ENCODE measurements at places on chromosomes 7 and 10.

DNA sequence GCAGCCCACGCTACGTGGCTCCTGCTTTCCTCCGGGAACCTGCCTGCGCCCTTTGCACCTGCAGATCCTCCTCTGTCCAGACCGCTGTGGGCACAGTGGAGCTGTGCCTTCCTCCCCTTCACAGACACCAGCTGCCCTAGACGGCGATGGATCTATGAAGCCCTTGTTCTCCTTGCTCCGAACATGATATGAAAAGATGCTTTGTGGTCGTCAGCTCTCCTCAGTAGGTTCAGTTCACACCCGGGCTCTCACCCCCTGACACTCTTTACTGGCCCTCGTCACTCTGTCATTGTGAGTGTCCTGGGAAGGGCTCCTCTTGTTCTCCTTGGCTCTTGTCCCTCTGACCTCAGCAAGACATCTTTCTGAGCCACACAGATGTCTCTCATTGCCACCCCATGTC, 4.2 kb downstream of the ZNF488 start:
- no peaks in the 10 kb centered on the region for H3K36me3 ChIP-seq
- H3K27me3 ChIP-seq = no peaks in the 10 kb centered on the region
- no peak overlapping the region for H3K27ac ChIP-seq
- no peak for DNase-seq
- no peak overlapping the region for H3K4me3 ChIP-seq

- H3K27ac ChIP-seq = no peak overlapping the region
- no peak overlapping the region for H3K4me3 ChIP-seq
- H3K36me3 ChIP-seq = no peaks in the 10 kb centered on the region
- H3K27me3 ChIP-seq = no peaks in the 10 kb centered on the region
- no peak for DNase-seq
Observed at GRCh38 chr7:69756235-69756634, 158.0 kb downstream of the AUTS2 start.

DNA sequence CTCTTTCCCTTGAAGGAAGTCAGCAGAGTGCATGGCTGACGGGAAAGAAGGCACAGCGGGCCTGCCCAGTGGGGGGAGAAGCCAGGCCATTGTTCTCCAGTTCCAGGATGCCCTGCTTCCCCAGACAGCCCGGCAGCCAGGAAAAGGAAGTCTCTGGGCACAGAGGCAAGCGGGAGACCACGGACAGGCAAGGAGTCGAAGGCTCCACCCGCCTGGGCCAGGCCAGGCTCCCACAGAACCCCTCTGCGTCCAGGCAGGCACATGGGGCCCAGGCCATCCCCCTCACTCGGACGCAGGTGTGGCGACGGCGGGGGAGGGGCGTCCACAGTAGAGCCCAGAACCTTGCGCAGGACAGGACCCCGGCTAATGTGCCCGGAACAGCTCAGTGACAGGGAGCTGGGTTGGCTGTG, 8.7 kb downstream of the GPR146 start:
- H3K27ac ChIP-seq = no peak overlapping the region
- no peak overlapping the region for H3K4me3 ChIP-seq
- H3K36me3 ChIP-seq = no peaks in the 10 kb centered on the region
- H3K27me3 ChIP-seq = no peaks in the 10 kb centered on the region

DNA sequence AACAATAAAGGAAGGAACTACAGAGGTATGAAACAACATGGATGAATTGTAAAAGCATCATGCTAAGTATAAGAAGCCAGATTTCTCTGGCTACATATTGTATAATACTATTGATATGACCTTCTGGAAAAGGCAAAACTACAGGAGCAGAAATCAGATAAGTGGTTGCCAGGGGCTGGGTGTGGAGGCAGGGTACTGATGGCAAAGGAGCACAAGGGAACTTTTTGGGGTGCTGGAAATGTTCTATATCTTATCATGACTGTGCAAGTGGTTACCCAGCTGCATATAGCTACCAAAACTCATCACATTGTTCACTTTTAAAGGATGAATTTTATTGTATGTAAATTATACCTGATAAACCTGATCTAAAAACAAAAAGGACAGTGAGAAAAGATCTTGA, 72.4 kb downstream of the SKAP2 start:
- no peaks in the 10 kb centered on the region for H3K4me1 ChIP-seq
- H3K36me3 ChIP-seq = no peaks in the 10 kb centered on the region
- no peak overlapping the region for H3K27ac ChIP-seq
- no peaks in the 10 kb centered on the region for H3K27me3 ChIP-seq

DNA sequence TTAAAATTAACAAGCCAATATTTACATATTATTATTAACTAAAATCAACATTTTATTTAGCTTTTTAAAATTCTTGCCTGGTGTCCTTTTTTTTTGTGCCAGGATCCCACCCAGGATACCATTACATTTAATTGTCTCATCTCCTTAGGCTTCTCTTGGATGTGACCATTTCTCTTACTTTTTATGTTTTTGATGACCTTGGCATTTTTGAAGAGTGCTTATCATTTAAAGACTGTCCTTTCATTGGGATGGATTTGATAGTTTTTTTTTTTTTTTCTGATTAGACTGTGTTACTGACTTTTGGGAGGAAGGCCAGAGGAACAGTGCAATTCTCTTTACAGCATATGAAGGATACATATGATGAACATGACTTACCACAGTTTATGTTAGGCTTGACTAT, 181.4 kb upstream of the SMIM30 start:
- no peaks in the 10 kb centered on the region for H3K27me3 ChIP-seq
- no peak for DNase-seq
- no peak overlapping the region for H3K4me3 ChIP-seq
- H3K36me3 ChIP-seq = no peaks in the 10 kb centered on the region
- no peak overlapping the region for H3K27ac ChIP-seq
- H3K4me1 ChIP-seq = no peaks in the 10 kb centered on the region

DNA sequence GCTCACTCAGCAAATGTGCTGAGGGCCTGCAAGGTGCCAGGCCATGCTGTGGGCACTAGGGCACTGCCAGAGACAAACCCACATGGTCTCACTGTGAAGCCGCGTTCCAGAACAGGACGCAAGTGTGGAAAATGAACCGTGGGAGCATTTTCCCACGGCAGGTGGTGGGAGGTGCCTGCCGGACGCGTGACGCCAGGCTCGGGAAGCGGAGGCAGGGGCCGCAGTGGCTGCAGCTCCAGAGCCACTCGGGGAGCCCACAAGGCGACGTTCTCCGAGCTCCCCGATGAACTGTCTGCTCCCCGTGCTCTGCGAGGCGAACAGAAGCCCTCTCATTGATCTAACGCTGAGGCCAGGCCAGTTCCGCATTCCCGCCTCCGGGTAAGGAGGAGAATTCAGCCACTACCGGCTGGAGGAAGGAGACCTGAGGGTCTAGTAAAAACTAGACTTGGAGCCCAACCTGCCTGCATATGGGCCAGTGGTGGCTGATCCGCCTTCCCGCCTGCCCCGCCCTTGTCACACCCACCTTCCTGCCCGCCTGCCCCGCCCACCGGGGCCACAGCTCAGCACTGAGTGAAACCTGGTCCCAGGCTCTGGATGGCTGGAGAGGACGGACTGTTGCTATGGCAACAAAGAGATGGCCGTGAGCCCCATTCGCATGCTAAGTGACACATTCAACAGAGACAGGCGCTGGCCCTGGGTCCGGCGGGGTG, 13.1 kb downstream of the ADGRA1 start:
- no peak for DNase-seq
- H3K4me1 ChIP-seq = no peaks in the 10 kb centered on the region
- H3K27ac ChIP-seq = no peak overlapping the region

- H3K4me3 ChIP-seq = no peak overlapping the region
- no peak for DNase-seq
- no peaks in the 10 kb centered on the region for H3K36me3 ChIP-seq
- no peaks in the 10 kb centered on the region for H3K27me3 ChIP-seq
Observed at GRCh38 chr10:128042131-128042610, 84.1 kb downstream of the MKI67 start.

- peak overlapping the region; percentile 99 for H3K27ac ChIP-seq
- no peak overlapping the region for H3K4me3 ChIP-seq
- peak; percentile 96 for DNase-seq
Observed at GRCh38 chr10:113087165-113088029, 137.3 kb downstream of the TCF7L2 start.

DNA sequence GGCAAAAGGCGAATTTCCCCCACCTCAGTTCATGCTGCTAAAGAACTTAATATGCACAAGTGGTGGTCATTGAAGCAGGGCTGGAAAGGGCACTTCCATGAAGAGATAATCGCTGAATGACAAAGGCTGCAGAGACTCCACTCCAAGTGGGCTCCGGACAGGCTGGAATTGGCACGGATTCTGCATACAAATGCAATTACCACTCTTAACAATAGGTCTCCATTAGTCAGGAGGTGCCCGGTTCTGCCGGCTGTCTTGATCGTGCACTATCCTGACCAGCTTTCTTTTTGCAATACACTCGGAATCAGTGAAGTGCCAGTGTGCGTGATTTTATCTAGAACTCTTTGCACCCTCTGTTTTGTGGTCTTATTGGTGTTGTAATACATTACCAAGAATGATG, 49.7 kb downstream of the INSYN2A start:
- DNase-seq = no peak
- H3K36me3 ChIP-seq = no peaks in the 10 kb centered on the region
- no peak overlapping the region for H3K4me3 ChIP-seq
- H3K27me3 ChIP-seq = no peaks in the 10 kb centered on the region
- no peak overlapping the region for H3K27ac ChIP-seq
- H3K4me1 ChIP-seq = peaks cover 7% of the 10 kb centered on the region

GRCh38 chr10:47401210-47401609, 17.1 kb upstream of the ZNF488 start:
- no peaks in the 10 kb centered on the region for H3K27me3 ChIP-seq
- no peaks in the 10 kb centered on the region for H3K36me3 ChIP-seq
- no peak overlapping the region for H3K4me3 ChIP-seq
- peaks cover 61% of the 10 kb centered on the region for H3K4me1 ChIP-seq

GRCh38 chr7:68288144-68288593, 1291.5 kb downstream of the TYW1 start:
- no peaks in the 10 kb centered on the region for H3K36me3 ChIP-seq
- no peak for DNase-seq
- H3K27ac ChIP-seq = no peak overlapping the region
- H3K4me3 ChIP-seq = no peak overlapping the region
- no peaks in the 10 kb centered on the region for H3K4me1 ChIP-seq

DNA sequence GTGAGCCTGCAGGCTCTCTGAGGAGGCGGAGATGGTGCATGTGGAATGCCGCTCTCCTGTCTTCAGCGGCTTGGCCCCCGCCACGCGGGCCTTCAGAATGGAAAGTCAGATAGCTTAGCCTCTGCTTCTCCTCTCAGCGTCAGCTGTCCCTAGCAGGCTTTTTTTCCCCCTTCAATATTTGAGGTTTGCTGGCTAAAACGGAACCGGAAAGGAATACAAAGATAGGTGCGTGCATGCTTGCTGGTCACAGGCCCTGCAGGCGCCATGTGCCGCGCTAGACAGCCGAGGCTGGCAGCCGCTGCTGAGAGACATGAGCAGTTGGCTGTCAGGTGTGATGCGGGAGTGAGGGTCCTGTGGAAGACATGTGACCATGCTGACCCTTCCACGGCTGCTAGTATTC, 161.2 kb upstream of the COBL start:
- H3K36me3 ChIP-seq = no peaks in the 10 kb centered on the region
- H3K27me3 ChIP-seq = no peaks in the 10 kb centered on the region
- no peaks in the 10 kb centered on the region for H3K4me1 ChIP-seq
- no peak overlapping the region for H3K27ac ChIP-seq

- no peaks in the 10 kb centered on the region for H3K36me3 ChIP-seq
- no peak for DNase-seq
- no peaks in the 10 kb centered on the region for H3K27me3 ChIP-seq
Observed at GRCh38 chr7:17512181-17512675, 213.8 kb downstream of the AHR start.

Data from Panc1 (cell line).